ENCODE measurements at places on chromosomes 3 and 15.

DNA sequence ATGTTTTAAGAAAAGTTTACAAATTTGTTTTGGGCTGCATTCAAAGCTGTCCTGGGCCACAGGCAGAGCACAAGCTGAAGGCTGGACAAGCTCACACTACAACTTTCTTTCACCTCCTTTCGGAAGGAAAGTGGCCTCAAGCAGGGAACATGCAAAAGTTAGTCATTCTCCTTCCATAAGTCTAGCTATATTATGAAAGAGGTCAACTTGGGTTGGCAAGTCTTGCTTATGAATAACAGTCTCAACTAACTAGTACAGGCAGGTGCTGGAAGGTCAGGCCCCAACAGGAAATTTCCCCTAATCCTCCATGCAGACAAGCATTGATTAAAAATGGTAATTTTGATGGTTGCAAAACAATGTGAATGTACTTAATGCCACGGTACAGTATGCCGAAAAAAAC lies 69.4 kb downstream of the OSBPL10 start:
- H3K27me3 ChIP-seq = no peaks in the 10 kb centered on the region
- no peaks in the 10 kb centered on the region for H3K36me3 ChIP-seq
- H3K4me1 ChIP-seq = peaks cover 8% of the 10 kb centered on the region
- no peak for DNase-seq
- H3K27ac ChIP-seq = no peak overlapping the region
- no peak overlapping the region for H3K4me3 ChIP-seq

GRCh38 chr3:160827516-160827915 lies 71.5 kb downstream of the PPM1L start:
- H3K4me3 ChIP-seq = no peak overlapping the region
- H3K4me1 ChIP-seq = no peaks in the 10 kb centered on the region
- H3K36me3 ChIP-seq = no peaks in the 10 kb centered on the region
- DNase-seq = no peak
- no peak overlapping the region for H3K27ac ChIP-seq

DNA sequence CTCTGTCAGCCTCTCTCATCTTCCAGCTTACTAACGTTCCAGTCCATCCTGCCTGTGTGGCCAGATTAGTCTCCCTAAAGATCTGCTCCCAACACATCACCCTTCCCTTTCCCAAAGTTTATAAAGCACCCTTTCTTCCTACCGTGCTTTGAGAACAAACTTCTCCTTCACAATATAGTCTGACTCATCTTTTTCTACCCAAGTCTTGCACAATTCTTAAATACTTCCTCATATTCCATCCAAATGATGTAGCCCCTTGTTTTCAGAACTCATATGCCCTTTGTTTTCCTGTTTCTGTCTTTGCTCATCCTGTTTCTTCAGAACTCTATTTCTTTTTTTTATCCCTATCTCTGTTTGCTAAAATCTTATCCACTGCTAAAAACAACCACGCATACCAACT lies 326.8 kb downstream of the MFSD1 start:
- no peak for DNase-seq
- no peak overlapping the region for H3K27ac ChIP-seq
- no peaks in the 10 kb centered on the region for H3K36me3 ChIP-seq
- no peaks in the 10 kb centered on the region for H3K4me1 ChIP-seq
- peaks cover 3% of the 10 kb centered on the region for H3K27me3 ChIP-seq

GRCh38 chr3:124960698-124961097 lies 26.1 kb upstream of the MUC13 start:
- no peak for DNase-seq
- H3K27ac ChIP-seq = no peak overlapping the region
- peaks cover 2% of the 10 kb centered on the region for H3K27me3 ChIP-seq
- H3K4me1 ChIP-seq = peaks cover 8% of the 10 kb centered on the region
- H3K4me3 ChIP-seq = no peak overlapping the region
- H3K36me3 ChIP-seq = no peaks in the 10 kb centered on the region

- peaks cover 7% of the 10 kb centered on the region for H3K27me3 ChIP-seq
- no peaks in the 10 kb centered on the region for H3K4me1 ChIP-seq
- no peak overlapping the region for H3K4me3 ChIP-seq
- no peak for DNase-seq
These were observed 108.6 kb downstream of the MEX3B start for GRCh38 chr15:81937189-81937588.

- no peak overlapping the region for H3K27ac ChIP-seq
- DNase-seq = no peak
- H3K36me3 ChIP-seq = no peaks in the 10 kb centered on the region
- no peaks in the 10 kb centered on the region for H3K4me1 ChIP-seq
These were observed 83.6 kb downstream of the PDZRN3 start for GRCh38 chr3:73540969-73541740.

DNA sequence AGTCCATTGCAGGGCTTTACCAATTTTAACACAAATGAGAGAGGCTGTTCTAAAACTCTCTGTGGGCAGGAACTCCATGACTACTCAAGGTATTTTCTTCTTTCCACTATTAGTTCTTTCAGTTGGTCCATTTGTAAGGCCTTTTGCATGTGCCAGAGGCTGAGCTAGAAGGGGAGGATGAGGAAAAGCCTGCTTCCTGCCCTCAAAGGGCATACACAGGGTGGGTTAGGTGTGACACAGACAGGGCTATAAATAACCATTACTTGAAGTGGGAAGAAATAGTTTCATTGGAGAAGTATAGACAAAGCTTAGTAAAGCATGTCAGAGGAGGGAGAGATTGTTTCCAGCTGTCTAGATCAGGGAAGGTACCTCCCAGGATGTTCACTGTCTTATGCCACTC lies 52.1 kb upstream of the PRTG start:
- no peak overlapping the region for H3K4me3 ChIP-seq
- H3K36me3 ChIP-seq = no peaks in the 10 kb centered on the region
- peaks cover 2% of the 10 kb centered on the region for H3K4me1 ChIP-seq
- H3K27ac ChIP-seq = no peak overlapping the region
- no peak for DNase-seq
- H3K27me3 ChIP-seq = peaks cover 12% of the 10 kb centered on the region

- H3K4me1 ChIP-seq = peaks cover 10% of the 10 kb centered on the region
- H3K4me3 ChIP-seq = no peak overlapping the region
- no peak for DNase-seq
- H3K27me3 ChIP-seq = peaks cover 23% of the 10 kb centered on the region
These were observed 258.1 kb upstream of the NECTIN3 start for GRCh38 chr3:110813541-110813940.

DNA sequence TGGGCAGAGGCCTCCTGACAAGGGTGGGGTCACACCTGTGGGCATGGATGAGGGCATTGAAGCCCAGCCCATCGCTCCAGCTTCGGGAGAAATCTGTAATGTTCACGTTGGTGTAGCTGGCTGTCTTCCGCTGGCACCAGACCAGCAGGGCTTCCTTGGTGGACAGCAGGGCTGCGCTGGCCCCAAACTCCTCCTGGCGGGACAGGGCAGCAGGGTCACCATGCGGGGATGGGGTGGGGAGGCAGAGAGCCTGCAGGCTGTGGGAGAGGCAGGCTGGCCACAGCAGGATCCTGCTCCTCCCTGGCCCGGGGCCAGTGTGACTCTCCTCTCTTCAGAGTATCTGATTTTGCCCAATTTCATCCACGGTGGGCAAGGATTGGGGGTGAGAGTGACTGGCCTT lies 6.0 kb downstream of the SPTBN5 start:
- H3K27me3 ChIP-seq = no peaks in the 10 kb centered on the region
- no peaks in the 10 kb centered on the region for H3K36me3 ChIP-seq
- H3K4me1 ChIP-seq = peaks cover 14% of the 10 kb centered on the region
- no peak overlapping the region for H3K4me3 ChIP-seq
- no peak for DNase-seq

DNA sequence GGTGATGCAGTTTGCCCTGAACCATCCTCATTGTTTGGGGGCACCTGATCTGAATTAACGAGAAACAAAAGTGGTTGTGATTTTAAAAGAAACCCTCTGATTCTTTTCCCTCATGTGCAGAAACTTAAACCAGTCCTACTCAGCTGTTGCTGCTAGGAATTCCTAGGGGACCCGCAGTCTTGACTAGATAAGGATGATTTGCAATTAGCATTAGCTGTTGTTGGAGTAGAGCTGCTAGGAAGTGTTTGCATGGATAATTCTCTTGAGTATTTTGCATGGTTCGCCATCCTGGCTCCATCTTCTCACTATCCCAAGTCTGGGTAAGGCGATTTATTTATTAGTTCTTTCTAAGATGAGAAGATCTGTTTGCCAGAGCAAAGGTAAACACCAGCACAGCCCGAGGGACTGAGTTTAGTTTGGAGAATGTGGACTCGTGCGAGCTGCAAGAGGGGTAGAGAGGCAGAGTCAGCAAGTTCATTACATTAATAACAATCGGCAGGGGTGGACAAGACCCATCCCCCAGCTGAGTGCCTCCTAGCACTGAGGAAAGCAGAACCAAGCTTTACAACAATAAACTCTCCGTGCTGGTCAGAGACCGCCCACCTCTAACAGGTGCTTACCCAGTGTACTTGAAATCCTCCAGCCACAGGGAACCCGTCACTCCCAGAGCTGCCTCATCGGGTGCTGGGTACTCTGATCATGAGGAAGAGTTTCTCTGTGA lies 4.1 kb downstream of the FGD5 start:
- no peak overlapping the region for H3K27ac ChIP-seq
- no peak overlapping the region for H3K4me3 ChIP-seq
- no peak for DNase-seq
- no peaks in the 10 kb centered on the region for H3K36me3 ChIP-seq
- peaks cover 3% of the 10 kb centered on the region for H3K27me3 ChIP-seq

DNA sequence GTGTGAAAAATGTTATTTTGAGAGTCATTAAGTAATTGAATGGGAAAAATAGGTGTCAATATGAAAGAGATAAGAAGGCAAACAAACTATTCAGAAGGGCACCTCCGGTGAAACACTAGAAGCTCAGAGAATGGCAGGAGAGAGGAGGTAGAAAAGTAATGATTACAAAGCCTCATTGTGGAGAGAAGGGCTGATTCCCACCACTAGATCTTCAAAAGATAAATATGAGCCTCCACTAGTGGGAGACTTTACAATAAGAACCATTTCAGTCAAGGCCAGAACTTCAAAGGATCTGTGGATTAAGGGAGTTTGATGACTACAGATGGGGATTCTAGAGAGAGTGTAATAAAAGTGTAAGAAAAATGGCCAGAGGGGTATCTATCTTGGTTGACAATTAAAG lies 535.6 kb downstream of the NLGN1 start:
- no peaks in the 10 kb centered on the region for H3K36me3 ChIP-seq
- no peaks in the 10 kb centered on the region for H3K4me1 ChIP-seq
- no peak for DNase-seq
- no peaks in the 10 kb centered on the region for H3K27me3 ChIP-seq

GRCh38 chr3:10434144-10434937 lies 71.0 kb downstream of the ATP2B2 start:
- peaks cover 32% of the 10 kb centered on the region for H3K4me1 ChIP-seq
- DNase-seq = no peak
- H3K36me3 ChIP-seq = no peaks in the 10 kb centered on the region
- H3K27me3 ChIP-seq = no peaks in the 10 kb centered on the region
- no peak overlapping the region for H3K27ac ChIP-seq

DNA sequence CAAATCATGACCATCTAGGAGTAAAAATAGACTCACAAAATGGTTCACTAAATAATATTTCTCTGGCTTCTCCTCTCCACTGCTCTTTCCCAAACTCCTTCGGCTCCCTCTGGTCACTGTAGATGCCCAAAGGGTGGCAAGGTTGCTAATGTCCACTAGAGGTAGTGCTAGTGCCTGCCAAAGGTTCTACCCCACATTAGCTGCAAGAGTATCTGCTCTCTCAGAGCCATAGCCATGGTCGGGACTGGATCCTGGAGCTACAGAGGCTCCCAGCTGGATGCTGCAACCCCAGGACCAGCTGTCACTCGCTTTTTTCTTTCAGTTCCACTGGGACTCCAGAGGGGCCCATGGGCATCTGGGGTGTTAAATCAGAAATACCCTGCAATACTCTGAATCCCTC lies 8.5 kb downstream of the HTR3D start:
- no peaks in the 10 kb centered on the region for H3K27me3 ChIP-seq
- DNase-seq = no peak
- H3K27ac ChIP-seq = no peak overlapping the region

DNA sequence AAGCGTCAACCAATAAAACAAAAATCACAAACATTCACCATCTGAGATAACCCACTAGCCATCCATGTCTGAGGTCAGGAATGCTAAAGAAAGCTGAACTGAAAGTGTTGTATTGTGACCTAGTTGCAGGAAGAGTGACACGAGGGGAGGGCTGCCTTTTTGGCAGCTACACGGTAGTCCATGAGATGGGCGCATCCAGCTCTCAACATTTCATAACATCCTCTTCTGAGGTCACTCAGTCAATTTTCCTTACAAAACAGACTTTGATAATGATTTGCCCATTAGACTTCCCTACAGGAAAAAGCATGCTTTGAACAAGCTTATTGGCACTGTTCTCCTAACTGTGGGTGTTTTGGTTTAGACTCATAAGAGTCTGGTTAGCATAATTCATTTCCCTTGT lies 15.4 kb upstream of the SHF start:
- H3K36me3 ChIP-seq = no peaks in the 10 kb centered on the region

DNA sequence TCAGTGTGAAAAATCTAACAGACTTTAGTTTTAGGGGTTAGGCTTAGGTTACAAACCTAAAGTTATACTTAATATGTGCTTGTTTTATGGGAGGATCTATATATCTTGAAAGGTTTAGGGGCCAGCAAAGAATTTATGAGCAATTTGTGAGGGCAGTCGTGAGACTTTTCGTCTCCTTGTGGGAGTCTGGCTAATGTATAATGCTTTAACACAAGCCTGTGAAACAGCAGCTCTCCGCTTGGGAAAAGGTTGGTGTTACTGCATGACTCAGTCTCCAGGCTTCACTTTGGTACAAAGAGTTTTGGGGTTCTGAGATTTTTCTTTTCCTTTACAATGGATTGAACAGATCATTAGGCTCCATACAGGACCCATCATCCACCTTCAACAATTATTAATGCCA lies 79.0 kb upstream of the MFGE8 start:
- no peaks in the 10 kb centered on the region for H3K36me3 ChIP-seq
- no peaks in the 10 kb centered on the region for H3K4me1 ChIP-seq
- no peak for DNase-seq
- no peak overlapping the region for H3K27ac ChIP-seq
- H3K4me3 ChIP-seq = no peak overlapping the region

- H3K36me3 ChIP-seq = peaks cover 71% of the 10 kb centered on the region
- no peak overlapping the region for H3K4me3 ChIP-seq
- H3K27me3 ChIP-seq = no peaks in the 10 kb centered on the region
- H3K27ac ChIP-seq = no peak overlapping the region
- peaks cover 35% of the 10 kb centered on the region for H3K4me1 ChIP-seq
These were observed 169.3 kb upstream of the BHLHE40 start for GRCh38 chr3:4809922-4810321.

DNA sequence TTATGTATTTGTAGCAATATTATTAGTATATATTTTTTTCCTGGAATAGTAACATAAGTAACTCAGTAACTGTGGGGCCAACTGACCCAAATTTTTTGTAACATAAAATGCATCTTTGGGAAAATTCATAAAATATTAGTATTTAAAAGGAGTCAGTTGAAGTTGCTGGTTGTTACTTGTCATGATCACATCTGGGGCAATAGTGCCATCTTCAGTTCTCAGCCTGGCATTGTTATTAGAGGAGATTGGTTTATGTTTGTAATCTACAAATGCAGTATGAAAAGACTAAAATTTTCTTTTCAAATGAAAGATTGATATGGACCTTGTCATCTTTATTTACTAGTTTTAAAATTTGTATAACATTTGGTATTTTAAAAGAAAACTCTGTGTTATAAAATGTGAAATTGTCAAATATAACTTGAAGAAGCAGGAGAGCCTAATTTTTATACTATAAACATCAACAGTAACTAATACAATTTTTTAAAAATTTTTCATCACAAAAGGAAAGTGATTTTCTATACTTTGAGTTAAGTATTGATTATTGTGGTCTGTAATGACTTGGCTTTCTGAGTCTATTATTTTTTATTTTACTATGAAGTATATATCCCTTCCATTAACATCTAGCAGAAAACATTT lies 38.8 kb upstream of the MLF1 start:
- no peaks in the 10 kb centered on the region for H3K27me3 ChIP-seq
- DNase-seq = peak; percentile 9
